ENCODE measurements at places on chromosomes 7 and 10. TPM values are rescaled to one million over a fixed set of nuclear protein-coding genes. Genes with fewer than 3 reads are reported as not detected.

- H3K27ac ChIP-seq = no peak overlapping the region
- no peak for DNase-seq
- no peaks in the 10 kb centered on the region for H3K4me1 ChIP-seq
- H3K36me3 ChIP-seq = no peaks in the 10 kb centered on the region
- no peaks in the 10 kb centered on the region for H3K27me3 ChIP-seq
- H3K4me3 ChIP-seq = no peak overlapping the region
Observed at GRCh38 chr10:34464000-34464399, 351.1 kb downstream of the PARD3 start.

- DNase-seq = no peak
- peak overlapping the region; percentile 8 for H3K27ac ChIP-seq
- peaks cover 18% of the 10 kb centered on the region for H3K4me1 ChIP-seq
- H3K36me3 ChIP-seq = peaks cover 5% of the 10 kb centered on the region
Observed at GRCh38 chr7:66847879-66848790, 72.9 kb upstream of the TMEM248 start.

DNA sequence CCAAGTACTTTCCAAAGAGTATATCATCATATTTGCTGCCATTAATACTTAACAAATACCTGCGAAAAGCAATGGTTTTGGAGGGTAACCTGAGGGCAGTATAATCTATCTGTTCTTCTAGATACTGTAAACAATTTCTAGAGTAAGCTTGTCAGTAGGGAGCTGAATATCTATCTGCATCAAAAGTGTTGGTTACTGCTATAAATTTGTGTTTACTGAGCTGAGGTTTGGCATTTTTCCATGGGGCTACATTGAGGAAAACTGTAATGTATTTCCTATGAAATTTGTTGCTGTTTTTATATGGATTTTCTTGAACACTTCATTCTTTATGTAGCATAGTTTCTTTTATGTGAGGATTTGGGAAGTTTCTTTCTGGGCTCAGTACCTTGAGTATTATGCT lies 913.4 kb downstream of the CNTNAP2 start:
- DNase-seq = no peak
- H3K4me3 ChIP-seq = no peak overlapping the region
- no peaks in the 10 kb centered on the region for H3K36me3 ChIP-seq

GRCh38 chr7:132386201-132386681 lies 190.0 kb downstream of the PLXNA4 start:
- DNase-seq = peak; percentile 86
- H3K4me3 ChIP-seq = no peak overlapping the region
- no peak overlapping the region for H3K27ac ChIP-seq
- H3K36me3 ChIP-seq = no peaks in the 10 kb centered on the region

GRCh38 chr10:104333032-104333727 lies 5.1 kb downstream of the ITPRIP start:
- peaks cover 8% of the 10 kb centered on the region for H3K36me3 ChIP-seq
- H3K27ac ChIP-seq = peak overlapping the region; percentile 84
- H3K4me3 ChIP-seq = no peak overlapping the region

The FGFBP3 gene
- total RNA-seq = not detected

The CHRM2 gene
- 4.9 TPM for total RNA-seq

The TRIM73 gene
- 6.1 TPM for total RNA-seq

The TMUB1 gene
- total RNA-seq = 37.1 TPM

The CCDC136 gene
- total RNA-seq = 36.8 TPM

The PCLO gene
- 4.1 TPM for total RNA-seq

Measured in stomach (tissue), 19 donors.